ENCODE measurements at places on chromosomes 3 and 15.

GRCh38 chr3:30713885-30714503, 107.6 kb downstream of the TGFBR2 start:
- no peak for DNase-seq

GRCh38 chr3:138441742-138442141, 7.3 kb downstream of the ESYT3 start:
- no peak for DNase-seq

GRCh38 chr3:192655040-192655439, 72.3 kb downstream of the FGF12 start:
- no peak for DNase-seq

GRCh38 chr15:72117486-72118016, 399 bp downstream of the MYO9A start:
- DNase-seq, result peak; percentile 12

DNA sequence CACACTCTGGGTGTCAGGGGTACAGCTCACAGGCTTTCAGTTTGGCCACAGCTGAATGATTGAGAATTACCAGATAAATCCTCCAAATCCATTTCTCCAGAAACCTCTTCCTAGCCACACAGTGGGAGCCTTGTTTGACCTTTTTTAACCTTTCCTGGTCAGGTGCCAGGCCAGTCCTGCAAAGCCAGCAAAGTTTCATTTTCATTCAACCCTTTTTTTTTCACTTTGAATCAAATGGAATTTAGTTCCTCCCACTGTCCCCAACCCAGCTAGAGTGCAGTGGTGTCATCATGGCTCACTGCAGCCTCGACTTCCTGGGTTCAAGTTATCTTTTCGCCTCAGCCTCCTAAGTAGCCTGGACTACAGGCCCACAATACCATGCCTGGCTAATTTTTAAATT, 67.8 kb downstream of the NSUN3 start:
- no peak for DNase-seq

- no peak for DNase-seq
These were observed 8.2 kb downstream of the ZPLD1 start for GRCh38 chr3:102443021-102443420.

- DNase-seq, result no peak
These were observed 8.4 kb upstream of the DCAF1 start for GRCh38 chr3:51508255-51508654.

DNA sequence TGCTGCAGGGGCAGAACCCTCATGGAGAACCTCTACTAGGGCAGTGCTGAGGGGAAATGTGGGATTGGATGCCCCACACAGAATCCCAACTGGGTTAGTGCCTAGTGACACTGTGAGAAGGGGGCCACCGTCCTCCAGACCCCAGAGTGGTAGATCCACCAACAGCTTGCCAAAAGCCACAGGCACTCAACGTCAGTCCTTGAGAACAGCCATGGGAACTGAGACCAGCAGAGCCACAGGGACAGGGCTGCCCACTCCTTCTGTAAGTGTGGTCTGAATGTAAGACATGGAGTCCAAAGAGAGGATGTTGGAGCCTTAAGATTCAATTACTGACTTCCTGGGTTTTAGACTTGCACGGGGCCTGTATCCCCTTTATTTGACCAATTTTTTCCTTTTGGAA, 1451.5 kb downstream of the SI start:
- DNase-seq, result no peak

DNA sequence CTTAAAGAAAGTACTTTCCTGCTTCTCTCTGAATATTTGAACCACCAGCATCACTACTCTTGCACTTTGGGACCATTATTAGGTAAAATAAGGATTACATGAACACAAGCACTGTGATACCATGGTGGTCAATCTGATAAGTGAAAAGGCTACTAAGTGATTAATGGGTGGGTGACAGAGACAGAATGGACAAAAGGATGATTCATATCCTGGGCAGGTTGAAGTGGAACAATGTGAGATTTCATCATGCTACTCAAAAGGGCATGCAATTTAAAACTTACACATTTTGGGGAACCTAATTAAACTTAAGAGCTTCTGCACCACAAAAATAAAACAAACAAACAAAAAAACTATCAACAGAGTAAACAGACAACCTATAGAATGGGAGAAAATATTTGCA, 172.0 kb upstream of the CD96 start:
- no peak for DNase-seq

DNA sequence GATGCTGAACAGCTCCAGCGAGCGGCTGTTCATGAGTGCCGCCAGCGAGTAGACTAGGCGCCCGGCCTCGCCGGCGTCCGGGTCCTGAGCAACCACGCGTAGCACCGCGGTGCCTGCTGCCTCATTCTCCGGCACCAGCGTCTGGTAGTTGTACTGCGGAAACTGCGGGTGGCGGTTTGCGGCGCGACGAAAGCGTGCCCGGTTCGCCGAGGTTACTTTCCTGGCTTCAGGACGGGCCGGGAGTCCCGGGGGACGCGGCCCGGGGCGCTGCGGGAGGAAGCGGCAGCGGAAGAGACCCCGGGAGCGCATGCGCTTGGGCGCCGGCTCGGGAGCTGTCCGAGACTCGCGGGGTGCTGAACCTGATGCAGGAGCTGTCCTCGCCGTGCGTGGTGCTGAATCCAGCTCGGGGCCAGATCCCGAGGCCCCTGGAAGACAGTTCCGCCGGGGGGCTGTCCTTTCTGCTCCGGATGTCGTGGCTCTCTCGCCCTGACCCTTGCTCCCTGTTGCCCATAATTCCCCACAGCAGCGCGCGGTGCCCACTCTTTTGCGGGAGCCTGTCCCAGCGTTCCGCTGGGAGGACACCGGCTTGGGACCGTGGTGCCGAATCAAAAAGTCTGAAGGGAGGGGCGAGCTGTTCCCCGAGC, 1.1 kb downstream of the CELSR3 start:
- DNase-seq, result no peak

DNA sequence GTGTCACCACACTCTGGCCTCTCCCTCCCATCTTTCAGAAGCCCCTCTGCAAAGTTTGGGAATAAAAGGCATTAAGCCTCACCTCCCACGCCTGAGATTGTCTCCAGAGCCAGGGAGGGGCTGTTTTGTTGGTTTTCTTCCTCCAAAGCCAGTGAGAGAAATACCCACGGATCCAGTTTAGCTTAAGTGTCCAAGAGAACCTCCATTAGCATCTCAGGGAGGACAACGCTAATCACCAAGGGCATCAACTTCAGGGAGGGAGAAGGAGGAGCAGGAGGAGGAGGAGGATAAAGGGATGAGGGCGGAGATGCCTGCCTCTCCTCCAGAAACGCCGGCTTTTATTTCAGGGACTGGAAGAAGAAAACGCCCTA, 101.6 kb downstream of the SRGAP3 start:
- DNase-seq, result no peak

DNA sequence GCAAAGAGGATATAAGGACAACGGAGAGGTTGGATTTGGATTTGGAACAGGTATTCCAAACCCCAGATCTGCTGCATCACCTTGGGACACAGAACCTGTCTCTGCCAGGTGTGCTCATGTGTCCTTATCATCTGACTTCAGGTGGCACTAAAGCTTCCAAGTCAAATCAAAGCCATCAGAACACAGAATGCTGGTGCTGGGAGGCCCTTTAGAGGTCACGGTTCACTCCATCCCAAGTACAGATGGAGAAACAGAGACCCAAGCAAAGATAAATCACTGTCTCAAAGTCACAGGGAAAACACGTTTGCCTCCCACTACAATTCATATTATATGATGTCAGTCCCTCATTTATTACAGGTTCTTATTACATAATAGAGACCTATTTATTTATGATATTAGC, 72.8 kb downstream of the HES1 start:
- no peak for DNase-seq

- DNase-seq, result no peak
These were observed 108.4 kb downstream of the WNT7A start for GRCh38 chr3:13771496-13771895.

DNA sequence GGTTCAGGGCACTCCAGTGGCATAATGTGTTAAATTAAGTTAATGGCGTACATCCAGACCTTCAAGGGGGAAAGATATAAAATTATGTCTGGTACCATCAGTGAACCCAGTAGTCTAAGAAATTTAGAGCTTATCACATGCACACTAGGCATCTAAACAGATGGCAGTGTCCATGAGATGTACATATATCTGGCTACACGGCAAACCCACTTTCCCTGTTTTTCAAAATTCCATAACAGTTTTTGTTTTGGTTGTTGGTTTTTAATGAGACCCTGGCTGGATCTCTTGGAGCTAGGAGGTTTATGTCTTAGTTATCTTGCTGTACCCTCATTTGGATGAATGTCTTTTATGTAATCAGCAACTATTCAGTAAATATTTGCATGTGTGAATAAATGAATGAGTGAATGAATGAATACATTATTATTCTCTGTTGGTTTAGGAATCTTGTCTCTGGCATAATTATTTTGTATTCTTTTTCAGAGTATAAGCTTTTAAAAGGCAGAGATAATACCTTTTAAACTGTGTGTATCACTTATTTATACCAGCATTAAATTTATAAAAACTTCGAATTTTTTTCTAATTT, 3.1 kb upstream of the UTS2B start:
- no peak for DNase-seq

DNA sequence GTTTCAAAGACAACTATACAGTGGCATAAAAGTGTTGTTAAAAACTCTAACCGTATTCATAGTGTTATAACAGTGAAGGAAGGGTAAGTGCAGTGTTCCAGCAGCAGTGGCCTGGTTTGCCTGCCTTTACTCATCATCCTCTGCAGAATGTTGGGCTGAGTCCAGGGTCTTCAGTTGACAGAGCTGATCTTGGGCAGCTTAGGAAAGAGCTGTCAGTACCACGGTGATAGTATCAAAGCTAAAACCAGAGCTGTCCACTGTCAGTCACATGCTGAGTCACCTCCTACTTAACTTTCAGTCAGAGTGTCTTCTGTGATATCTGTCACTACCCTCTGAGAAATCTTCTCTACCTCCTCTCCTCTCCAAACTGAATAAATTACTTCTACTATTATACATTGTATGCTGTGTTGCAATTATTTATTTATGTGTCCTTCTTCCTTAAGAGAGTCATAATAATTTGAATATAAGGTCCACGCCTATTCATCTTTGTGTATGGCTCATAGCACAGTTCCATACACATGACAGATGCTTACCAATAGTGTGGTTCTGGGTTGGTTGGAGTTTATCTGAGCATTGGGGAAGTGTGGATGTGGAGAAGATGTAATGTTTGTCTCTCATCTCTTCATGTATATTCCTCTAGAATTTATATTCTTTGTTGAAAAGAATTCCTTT, 242.1 kb downstream of the ZIC1 start:
- no peak for DNase-seq

DNA sequence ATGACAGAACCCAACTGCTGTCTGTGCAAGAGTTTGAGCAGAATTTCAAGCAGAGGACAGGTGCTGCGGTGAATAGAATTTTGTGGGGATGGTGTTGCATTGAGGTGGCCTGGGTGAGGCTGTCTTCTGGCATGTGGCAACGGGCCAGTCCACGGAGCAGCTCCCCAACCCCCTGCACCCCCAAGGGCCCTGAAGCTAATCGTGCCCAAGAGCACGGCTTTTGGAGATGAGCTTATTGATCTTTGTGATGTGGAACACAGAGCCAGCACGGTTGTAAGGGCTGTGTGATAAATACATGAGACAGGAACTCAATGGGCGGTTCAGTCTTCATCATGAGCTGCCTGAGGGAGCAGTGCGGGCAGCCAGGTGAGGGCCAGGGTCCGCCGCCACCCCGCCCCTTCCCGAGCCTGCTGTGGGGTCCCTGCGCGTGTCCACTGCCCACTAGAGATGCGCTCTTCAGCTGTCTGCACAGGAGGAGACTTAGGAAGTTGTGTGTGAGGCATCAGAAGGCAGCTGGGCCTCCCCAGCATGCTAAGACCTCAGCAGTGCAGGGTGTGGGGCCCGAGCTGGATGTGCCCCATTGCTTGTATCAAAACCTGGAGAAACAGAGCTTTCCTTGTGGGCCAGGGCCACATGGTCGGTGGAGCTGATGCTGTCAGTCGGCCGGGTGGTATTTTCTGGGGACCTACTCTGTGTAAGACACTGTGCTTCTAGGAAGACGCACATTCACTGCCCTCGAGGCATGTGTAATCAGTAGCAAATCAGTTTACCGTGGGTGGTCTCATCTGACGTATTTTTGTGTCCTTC, 90.5 kb downstream of the CHRNA7 start:
- DNase-seq, result no peak

DNA sequence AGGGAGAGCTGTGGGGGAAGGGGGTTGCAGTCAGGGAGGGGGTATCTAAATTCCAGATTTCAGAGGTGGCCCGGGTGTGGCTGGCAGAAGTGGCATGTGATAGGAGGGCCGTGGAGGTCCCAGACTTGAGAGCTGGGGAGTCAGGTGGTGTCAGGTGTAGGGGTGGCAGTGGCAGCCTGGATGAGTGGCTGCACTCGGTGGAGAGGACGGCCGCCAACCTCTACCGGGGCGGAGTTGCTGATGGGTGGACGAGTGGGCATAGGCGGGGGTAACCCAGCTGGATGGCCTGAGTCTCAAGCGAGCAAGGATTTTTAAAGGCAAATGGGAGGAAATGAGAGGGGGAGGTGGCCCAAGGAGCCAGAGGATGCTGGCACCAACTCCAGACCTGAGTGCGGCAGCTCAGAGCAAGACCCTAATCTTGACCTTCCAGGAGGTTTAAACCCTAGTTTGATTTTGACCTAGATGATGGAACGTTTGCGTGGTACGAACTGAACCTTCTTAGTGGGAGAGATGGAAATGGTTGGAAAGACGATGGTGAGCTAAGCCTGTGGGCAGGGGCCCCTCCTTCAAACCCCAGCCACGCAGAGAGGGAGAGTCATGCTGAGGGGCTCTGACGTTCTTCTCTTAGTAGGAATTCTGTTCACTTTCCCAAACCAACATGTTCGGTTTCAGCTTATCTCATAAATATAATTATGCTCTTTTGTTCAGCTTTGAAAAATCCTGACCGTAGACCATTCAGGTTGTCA, 8.0 kb downstream of the TRAK1 start:
- DNase-seq, result no peak

DNA sequence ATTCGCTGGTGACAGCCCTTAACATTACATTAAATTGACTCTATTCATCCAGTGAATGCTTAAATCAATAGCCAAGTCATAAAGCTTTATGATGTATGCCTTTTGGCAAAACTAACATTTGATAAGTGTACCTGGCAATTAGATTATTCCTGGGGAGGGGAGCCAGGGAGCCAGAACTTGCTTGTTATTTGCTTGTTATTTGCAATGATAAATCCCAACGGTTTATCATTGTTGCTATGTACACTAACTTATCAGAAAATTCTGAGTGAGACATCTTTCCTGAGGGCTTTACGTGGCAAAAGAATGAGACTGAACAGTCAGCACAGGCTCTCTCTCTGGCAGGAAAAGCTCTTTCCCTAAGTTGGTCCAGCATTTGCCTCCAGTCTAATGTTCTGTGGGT, 35.8 kb upstream of the FBN1 start:
- no peak for DNase-seq

- DNase-seq, result no peak
These were observed 319 bp downstream of the LNP1 start for GRCh38 chr3:100401674-100402041.

- no peak for DNase-seq
These were observed 147.5 kb downstream of the LRTM1 start for GRCh38 chr3:54780336-54780735.

GRCh38 chr3:4419920-4420319, 47.1 kb downstream of the SUMF1 start:
- no peak for DNase-seq

GRCh38 chr15:90145259-90145658, 43.0 kb upstream of the IDH2 start:
- no peak for DNase-seq

GRCh38 chr3:150844484-150844883, 60.8 kb downstream of the MINDY4B start:
- DNase-seq, result no peak

- DNase-seq, result no peak
These were observed 53.8 kb downstream of the TMEM45A start for GRCh38 chr3:100546020-100546744.

- no peak for DNase-seq
These were observed 305.7 kb downstream of the RPLP1 start for GRCh38 chr15:69758291-69758771.

GRCh38 chr15:63223463-63223862, 34.1 kb downstream of the RAB8B start:
- no peak for DNase-seq

All from epithelial cell of prostate (primary cell).